CD4-positive, alpha-beta T cell treated with Interleukin-6 for 4 hours (primary cell): ENCODE measurements at places on chromosomes 5 and 9.
A peak's percentile ranks its signal among the peaks of the same experiment; 100 is the strongest.

DNA sequence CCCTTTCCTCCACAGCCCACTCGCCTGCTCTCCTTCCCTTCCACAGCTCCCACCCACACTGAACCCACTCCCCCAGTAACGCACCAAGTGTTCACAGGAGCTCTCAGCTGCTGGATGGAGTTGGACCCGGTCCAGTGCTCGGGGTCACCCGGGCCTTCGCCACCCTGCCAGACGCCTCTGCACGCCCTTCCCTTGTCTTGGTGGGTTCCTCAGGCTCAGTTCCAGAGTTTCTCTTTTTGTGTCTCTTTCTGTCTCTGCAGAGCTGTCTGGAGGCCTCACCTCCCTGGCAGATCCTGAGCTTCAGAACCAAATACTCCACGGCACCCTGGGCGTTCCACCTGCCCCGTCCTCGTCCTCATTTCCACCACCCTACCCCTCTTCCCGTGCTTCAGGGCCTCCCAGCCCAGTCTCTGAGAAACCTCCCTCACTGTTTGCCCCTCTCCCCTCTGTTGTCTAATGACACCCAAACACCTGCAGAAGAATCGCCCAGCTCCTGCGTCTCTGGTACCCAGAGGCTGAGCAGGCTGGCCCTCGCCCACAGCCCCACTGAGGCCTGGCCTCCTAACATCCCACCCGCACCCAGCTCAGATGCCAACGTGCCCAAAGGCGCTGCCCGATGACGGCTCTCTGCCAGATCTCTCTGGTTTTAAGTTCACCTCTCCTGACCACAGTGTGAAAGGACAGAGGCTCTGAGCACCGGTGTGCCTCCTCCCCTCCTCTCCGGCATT lies 74.3 kb downstream of the COL23A1 start:
- no peak for DNase-seq

GRCh38 chr5:80069918-80070318 lies 34.8 kb downstream of the THBS4 start:
- no peak for DNase-seq

DNA sequence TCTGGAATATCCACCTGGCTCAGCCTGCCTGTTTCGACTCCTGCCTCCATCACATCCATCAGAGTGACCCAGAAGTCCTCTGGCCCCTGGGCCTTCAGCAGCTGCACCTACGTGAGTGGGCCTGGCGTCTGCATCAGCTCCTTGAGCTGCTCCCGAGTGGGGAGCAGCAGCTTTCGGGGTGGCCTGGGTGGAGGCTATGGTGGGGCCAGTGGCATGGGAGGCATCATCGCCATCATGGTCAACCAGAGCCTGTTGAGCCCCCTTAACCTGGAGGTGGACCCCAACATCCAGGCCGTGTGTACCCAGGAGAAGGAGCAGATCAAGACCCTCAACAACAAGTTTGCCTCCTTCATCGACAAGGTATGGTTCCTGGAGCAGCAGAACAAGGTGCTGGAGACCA lies 83.0 kb downstream of the SEC61B start:
- DNase-seq = no peak

DNA sequence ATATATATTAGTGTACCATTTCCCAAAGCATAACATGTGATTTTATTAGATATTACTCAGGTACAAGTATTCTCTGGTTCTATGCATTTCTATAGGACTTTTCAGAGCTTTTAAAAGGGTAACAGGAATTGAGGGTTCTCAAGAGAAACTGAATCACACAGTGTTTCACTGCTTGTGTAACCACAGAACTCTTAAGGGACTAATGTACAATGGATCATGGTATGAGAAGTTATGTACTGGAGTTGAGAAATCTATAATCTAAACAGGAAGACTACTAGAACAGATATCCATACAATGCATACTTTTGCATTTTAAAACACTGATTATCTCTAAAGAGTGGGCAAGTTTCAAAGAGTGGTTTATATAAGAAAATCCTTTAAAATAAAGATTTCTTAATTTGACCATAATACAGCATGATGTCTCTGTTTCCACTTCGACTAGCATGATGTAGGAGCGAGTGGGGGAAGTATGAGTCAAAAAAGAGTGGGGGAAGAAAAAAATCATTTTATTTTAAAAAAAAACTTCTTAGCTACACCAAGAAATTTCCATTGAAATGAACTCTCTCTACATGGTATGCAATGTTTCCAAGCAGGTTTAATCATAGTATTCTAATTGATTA lies 183.5 kb downstream of the RFX3 start:
- DNase-seq = no peak

DNA sequence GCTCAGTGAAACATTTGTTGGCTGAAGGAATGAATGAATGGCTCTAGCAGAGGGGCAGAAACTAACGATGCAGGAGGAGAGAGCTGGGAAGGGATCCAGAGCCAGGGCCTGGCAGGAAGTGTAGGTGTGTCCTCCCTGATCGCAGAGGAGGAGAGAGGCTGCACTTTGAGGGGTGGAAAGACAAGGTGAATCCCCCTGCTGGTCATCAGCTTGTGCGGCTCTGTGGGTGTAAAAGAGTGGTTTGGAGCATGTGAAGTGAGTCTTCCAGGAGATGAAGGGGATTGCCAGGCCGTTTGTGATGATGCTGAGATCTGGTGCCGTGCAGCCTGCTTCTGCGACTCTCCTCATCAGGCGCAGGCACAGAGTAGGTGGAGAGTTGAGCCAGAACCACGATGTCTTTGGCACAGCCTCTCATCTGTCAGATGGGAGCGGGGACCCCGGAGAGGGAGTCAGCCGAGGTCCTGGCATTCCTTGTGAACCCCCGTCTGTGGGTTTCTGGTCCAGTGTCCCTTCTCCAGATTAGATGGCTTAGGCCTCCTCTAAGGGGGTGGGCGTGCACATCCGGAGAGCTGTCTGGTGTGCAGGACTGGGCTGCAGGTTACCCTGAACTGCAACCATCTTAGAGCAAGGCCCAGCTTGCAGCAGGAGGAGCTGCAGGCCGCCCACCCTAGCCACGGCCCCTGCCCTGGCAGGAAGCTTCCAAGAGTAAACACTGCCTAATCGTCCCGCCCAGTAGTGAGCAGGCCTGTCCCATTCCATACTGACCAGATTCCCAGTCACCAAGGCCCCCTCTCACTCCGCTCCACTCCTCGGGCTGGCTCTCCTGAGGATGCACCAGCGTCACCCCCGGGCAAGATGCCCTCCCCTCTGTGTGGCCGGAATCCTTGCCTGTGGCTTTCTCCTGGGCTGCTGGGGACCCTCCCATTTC lies at the start of gene ADAMTS13:
TSS of gene ADAMTS13 (plus strand) at position 753 of the 928 bp plus-strand sequence. CDS start at position 830, 77 bp downstream.
- no peak for DNase-seq

DNA sequence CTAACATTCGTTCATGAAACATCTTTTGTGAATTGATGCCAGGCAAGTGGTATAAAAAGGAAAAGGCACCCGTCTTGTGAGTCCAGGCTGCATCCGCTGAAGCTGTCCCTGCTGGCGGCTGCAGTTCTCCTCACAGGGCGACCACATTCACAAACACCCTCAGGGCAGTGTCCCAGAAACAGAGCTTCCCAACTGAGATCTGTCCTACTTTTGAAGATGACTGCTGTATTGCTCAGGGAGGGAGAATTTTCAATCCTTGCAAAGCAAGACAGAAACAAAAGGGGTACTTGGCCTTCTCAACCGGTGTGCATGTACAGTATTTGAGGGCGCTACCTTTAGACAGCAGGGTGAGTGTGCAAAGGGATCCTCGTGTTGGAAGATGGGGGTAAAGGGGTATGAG lies 316.1 kb downstream of the GADD45G start:
- no peak for DNase-seq

GRCh38 chr9:97981846-97982682 lies 1.1 kb upstream of the ANP32B start:
- DNase-seq = peak; percentile 4

GRCh38 chr9:36029765-36030528 lies 6.8 kb upstream of the RECK start:
- no peak for DNase-seq

DNA sequence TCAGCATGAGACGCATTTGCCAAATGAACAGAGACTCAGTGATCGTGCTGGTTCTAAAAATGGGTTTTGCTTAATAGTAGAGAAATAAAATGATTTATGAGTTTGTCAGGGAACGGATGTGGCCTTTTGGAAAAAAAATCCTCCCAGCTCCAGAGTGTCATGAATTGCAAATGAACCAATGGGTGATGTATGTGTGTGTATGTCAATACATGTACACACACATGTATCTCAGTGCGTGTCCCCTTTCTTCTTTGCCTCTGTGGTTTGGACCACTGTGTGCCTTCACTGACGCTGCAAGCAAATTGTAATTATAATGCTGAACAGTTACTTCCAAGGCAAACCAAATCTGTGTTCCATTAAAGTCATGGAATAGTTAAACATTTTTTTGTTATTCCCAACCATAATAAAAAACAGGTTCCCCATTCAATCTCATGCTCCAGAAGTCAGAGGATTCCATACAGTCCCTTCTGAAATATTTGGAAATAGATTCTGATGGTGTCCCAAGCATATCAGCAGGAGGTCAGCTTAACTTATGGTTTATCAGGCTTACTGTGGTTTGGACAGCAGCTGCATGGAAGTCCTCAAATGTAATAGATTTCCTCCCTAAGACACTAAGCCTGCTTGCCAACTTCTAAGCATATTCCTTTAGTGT lies 630.5 kb downstream of the ACTL7B start:
- no peak for DNase-seq

DNA sequence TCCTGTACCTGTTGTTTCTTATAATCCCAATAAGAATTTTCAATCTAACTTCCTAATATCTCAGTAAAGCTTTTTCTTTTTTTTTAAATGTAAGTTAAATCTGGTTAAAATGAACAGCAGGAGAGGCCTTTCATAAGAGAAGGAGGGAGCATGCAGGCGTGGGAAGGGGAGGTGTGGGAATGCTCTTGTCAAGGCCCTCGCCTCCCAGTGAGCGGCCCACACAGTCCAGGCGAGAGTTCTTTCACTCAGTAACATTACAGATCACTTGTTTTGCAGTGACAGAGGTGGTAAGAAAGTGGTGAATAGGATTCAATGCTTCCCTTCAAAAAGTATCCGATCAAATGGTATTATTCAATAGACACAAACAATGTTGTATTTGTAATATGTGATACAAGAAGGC lies 125.0 kb downstream of the EPB41L4A start:
- DNase-seq = no peak

- no peak for DNase-seq
These were observed 45.9 kb downstream of the SEMA6A start for GRCh38 chr5:116528519-116529234.

DNA sequence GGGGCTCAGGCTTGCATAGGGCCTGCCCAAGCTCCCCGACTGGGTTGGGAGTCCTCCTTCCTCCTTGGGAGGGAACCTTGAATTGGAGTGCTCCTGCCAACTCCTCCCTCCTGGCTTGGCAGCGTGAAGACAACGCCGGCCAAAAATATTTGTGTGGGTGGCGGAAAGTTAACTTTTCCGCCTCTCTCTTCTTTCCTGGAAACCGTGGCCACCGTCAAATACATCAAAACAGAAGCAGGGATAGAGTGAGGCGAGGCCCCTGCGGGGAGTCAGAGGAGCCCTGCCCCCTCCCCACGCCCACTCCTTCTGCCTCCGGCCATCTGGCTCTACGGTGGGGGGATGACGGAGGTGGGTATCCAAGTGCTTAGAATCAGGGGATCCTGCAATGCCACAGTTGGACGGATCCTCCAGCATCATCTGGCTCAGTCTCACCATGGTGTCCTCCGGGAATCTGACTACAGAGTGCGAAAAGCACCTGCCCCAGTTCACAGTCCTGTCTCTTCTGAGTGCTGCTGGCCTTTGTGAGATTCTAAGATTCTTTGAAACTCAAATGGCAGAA lies 25.2 kb upstream of the SYNPO start:
- no peak for DNase-seq

GRCh38 chr5:173848986-173849596 lies 39.1 kb upstream of the CPEB4 start:
- DNase-seq = no peak

DNA sequence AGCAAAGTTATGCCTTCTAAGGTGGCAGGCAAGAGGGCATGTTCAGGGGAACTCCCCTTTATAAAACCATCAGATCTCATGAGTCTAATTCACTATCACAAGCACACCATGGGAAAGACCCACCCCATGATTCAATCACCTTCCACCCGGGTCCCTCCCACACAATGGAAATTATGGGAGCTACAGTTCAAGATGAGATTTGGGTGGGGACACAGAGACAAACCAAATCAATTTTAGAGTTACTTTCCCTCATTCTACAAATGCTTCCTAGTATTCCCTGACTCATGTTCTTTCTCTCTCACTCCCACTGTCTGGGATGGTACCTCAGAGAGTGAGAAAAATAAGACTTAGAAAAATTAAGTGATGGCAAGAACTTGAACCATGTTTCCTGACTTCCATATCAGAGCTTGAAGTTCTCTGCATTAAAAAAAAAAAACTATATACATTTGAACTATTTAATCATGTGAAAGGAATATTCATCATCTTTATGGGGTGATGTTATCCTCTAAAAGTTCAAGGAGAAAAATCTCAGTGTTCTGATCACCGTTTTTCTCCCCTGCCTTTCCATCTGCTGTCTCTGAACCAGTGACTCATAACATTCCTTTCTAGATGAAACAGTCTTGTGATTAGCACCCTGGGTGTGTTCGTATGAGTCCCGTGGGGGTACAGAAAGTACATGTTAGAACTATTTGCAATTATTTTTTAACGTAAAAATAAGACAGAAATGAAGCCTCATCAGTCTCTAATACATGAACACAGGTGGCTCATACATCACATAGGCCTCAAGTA lies 282.9 kb downstream of the SLF1 start:
- DNase-seq = no peak

GRCh38 chr5:141762790-141763368 lies 80.8 kb upstream of the ARAP3 start:
- DNase-seq = no peak

- no peak for DNase-seq
These were observed 94.8 kb downstream of the GADD45G start for GRCh38 chr9:89699646-89700045.

DNA sequence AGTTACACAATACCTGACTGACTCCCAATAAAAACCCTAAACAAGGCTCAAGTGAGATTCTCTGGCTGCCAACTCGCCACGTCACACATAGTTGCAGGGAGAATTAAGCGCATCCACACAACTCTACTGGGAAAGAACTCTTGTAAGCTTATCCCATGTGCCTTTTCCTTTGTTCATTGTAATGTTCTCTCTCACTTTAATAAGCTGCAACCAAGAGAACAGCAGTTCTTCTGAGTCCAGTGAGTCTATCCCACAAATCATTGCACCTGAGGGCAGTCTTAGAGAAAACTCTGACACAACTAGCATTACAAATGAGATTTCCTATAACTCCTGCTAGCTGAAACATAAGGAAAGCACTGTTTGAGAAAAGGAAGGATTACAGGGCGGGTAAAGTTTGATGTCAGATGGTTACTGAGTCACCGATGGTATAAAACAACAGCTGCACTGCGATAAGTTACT lies 27.4 kb downstream of the CENPK start:
- DNase-seq = no peak

GRCh38 chr5:150461231-150461630 lies 11.7 kb upstream of the RPS14 start:
- peak; percentile 54 for DNase-seq
